ENCODE measurements at places on chromosomes 4 and X.

DNA sequence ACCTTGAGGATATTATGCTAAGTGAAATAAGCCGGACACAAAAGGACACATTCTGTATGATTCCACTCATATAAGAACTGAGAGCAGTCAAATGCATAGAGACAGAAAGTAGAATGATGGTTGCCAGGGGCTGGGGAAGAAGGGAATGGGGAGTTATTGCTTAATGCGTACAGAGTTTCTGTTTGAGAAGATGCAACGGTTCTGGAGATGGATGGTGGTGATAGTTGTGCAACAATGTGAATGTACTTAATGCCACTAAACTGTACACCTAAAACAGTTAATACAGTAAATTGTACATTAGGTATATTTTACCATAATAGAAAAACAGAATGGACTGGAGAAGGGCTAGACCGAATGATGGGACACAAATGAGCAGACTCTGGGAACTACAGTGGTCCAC, 15.8 kb downstream of the MAOB start:
- DNase-seq, result no peak

GRCh38 chrX:66634272-66634671, 4.6 kb downstream of the EDA2R start:
- DNase-seq, result no peak

DNA sequence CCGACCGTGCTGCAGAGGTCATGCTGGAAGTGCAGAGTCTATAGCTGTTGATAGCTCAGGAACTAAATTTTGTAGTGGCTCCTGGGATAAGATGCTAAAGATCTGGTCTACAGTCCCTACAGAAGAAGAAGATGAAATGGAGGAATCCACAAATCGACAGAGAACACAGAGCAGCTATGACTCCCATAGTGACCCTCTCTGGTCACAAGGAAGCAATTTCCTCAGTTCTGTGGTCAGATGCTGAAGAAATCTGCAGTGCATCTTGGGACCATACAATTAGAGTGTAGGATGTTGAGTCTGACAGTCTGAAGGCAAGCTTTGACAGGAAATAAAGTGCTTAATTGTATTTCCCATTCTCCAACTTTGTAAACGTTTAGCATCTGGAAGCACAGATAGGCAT, 8.8 kb downstream of the MANBA start:
- DNase-seq, result no peak

- DNase-seq, result no peak
Observed at GRCh38 chr4:1842993-1843448, 12.9 kb downstream of the LETM1 start.

GRCh38 chr4:154595807-154596206, 5.3 kb upstream of the FGA start:
- DNase-seq, result no peak

- DNase-seq, result no peak
Observed at GRCh38 chr4:22348410-22348809, 167.5 kb downstream of the ADGRA3 start.

DNA sequence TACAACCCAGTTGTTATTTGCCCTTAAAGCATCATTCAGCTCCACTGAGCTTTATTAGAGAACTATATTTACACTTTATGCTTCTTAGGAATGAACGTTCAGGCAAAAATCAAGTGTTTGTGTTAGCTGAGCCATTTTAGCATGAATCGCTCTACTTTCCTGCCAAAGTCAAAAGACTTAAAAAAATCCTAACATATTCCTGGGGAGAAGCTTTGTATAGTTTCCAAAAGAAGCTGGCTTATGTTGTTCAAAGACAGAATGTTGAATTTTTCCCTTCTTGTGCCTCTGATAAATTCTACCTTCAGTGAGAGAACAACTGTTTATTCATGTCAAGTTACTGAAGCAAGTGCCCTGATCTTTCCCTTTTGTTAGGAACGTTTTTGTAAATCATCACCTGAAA, 771.5 kb upstream of the HS3ST1 start:
- DNase-seq, result no peak

GRCh38 chr4:33924811-33925210, 2319.5 kb downstream of the ARAP2 start:
- no peak for DNase-seq

- no peak for DNase-seq
Observed at GRCh38 chrX:55867181-55867651, 149.7 kb downstream of the RRAGB start.

- DNase-seq, result no peak
Observed at GRCh38 chr4:158250321-158250720, 40.0 kb downstream of the TMEM144 start.

GRCh38 chr4:176256921-176257320, 12.1 kb downstream of the ASB5 start:
- no peak for DNase-seq

GRCh38 chrX:123983240-123983639, 21.7 kb downstream of the STAG2 start:
- no peak for DNase-seq

DNA sequence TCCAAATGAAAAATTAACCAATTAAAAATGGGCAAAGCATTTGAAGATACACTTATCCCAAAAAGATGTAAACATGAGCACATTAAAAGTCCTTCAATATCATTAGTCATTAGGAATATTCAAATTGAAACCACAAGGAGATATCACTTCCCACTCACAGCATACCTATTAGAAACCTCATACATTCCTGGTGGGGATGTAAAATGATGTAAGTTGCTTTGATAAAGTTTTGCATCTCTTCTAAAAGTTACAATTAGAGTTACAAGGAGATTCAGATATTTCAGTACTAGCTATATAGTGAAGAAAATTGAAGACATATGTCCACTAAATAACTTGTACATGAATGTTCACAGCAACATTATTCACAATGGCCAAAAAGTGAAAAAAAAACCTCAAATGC, 1109.3 kb upstream of the LCORL start:
- DNase-seq, result no peak

GRCh38 chr4:151530783-151531182, 121.8 kb downstream of the FHIP1A start:
- DNase-seq, result no peak

DNA sequence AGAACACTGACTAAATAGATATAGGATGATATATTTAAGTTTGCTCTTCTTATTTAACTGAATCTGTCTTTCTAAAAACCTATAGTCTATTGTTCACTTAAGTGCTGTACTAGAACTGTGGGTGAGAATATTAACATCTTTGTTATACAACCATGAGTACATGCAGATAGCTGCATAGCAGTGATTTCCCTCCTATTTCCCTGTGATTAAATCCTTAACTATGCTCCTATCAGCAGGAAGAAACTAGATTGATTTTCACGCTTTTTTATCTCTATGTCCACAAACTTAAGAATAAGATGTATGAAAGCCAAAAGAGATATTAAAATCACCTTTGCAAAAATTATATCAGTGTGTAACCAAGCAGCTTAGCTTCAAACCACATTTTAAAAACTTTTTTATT, 11.3 kb upstream of the UGT2A3 start:
- DNase-seq, result no peak

DNA sequence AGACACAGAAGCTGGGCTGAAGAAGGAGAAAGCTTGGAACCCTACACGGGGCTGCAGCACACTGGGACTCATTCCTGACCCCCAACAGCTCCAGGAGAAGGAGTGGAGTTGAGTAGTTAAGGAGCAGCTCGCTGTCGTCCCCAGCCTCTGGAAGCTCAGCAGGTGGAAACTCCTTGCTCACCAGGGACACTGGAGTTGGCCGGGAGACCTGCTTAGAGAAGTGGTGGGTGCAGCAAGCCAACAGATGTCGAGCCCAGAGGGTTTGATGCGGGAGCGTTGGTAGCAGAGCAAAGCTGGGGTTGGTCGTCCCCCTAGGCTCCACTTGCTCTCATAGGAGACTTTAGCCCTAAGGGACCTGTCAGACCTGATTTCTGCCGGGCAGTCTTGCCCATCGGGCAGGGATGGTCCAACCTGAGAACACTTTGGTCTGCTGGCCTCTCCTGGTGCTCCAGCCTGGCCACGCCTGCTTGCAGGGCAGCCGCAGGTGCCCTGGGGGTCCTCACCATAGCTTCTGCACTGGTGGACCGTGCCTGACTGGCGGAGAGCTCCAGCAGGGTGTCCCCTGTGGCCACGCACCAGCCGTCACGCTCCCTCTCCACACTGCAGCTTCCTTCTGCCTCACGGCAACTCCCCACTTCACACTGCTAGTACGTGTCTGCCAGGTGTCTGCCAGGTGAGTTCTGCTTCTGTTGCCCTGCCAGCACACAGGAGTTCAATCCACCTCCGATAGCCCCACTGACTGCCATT, 353.7 kb downstream of the GASK1B start:
- no peak for DNase-seq

DNA sequence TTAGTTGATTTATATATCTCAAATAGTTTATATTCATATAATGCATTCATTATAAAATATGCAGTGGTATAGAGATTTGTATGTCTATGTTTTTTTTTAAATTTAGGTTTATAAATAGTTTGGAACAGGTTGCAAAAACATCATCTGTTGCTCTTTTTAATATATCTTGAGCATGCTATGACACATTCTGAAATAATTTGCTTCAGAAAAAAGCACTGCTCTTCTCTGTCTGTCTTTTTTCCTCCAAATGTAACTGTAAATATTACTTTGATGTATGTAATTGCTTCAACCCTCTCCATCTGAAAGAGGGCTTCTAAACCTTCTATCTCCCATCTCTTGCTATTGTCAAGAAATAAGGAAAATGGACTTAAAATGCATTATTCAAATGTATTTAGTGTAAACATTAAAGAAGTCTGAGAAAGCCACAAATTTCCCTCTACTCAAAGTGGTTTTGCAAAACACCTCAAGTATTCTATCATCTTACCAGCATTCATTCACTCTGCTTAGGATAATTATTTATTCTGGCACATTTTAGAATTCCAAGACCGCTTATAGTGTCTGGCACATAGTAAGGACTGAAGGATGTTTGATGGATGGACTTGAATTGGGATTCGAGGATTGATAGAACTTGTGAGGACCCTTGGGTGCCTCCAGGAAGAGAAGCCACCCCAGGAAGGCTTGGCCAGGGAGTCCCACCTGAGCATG, 87.8 kb downstream of the CLNK start:
- DNase-seq, result no peak
